ENCODE measurements at places on chromosomes 3 and 15.

DNA sequence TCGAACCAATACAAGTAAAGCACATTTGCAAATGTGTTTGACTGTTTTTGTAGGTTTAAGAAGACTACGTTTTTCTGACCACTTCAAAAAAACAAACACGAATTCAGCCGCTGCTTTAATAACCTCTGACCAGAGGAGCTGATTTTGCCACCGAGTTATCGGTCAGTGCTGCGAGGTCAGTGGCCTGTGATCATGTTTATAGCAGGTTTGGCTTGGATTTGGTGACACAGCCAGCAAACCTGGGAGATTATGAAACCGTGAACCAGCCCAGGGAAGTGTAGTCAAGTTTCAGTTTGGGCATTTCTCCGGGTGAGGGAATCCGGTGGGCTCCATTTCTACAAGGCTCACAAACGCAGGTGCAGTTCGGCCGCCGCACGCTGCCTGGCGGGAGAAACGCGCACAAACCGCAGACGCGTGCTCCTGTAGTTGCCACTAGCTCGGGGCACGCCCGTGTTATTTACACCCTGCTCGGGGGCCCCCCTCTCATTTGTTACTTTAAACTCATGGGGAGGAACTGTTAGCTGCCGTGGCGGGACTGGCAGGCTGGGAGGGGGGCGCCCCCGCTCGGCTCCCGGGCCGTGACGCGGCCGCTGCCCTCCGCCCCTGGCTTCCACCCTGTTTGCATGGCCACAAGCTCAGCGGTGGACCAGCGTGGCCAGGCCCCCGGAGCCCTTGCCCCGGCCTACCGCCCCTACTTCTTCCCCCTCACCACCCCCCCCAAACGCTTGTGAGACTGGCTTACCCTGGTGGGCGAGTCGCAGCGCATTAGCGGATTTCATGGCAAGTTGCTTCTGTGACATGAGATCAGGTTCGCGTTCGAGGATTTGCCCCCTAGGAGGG is 13.6 kb upstream of the ONECUT1 start:
- no peak overlapping the region for H3K27ac ChIP-seq
- DNase-seq: no peak
- H3K4me3 ChIP-seq: no peak overlapping the region
- no peaks in the 10 kb centered on the region for H3K36me3 ChIP-seq

GRCh38 chr3:67461667-67462142 is 192.7 kb downstream of the SUCLG2 start:
- no peak overlapping the region for H3K27ac ChIP-seq
- H3K27me3 ChIP-seq: no peaks in the 10 kb centered on the region
- H3K4me1 ChIP-seq: no peaks in the 10 kb centered on the region
- no peak for DNase-seq

DNA sequence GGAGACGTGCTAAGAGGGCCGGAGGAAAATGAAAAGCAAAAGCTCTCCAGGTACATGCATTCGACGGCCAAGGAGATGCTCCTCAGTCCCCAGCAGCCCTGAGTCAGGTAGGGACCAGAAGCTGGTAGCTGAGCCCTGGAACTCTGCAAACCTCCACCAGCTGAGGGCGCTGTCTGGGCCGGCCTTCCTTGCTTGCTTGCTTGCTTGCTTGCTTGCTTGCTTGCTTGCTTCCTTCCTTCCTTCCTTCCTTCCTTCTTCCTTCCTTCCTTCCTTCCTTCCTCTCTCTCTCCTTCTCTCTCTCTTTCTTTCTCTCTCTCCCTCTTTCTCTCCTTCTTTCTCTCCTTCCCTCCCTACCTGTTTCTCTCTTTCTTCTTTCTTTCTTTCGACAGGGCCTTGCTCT is 94.6 kb upstream of the RASGRF1 start:
- H3K4me1 ChIP-seq: peaks cover 1% of the 10 kb centered on the region

DNA sequence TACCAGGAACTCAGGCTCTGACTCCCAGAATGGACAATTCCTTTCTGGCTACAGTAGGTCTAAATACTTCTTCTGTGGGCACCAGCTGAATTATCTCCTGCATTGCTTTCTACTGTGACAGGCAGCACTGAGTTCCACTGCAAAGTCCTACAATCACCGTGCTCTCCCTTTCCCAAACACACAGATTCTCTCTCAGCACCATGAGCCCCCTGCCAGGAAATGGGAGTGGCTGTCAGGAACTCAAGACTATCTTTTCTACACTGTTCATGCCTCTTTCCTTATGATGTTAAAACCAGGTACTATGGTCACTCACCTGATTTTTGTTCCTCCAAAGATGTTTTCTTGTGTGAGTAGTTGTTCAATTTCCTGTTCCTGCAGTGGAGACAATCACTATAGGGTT is 383.4 kb downstream of the EPHA6 start:
- no peak overlapping the region for H3K27ac ChIP-seq
- DNase-seq: no peak

GRCh38 chr3:58085616-58086015 is 77.4 kb downstream of the FLNB start:
- no peaks in the 10 kb centered on the region for H3K27me3 ChIP-seq
- no peaks in the 10 kb centered on the region for H3K36me3 ChIP-seq
- DNase-seq: no peak
- peak overlapping the region; percentile 6 for H3K27ac ChIP-seq
